ENCODE measurements at places on chromosomes 5 and 9.

GRCh38 chr9:95266649-95267048 is 50.9 kb downstream of the FANCC start:
- DNase-seq, result no peak

DNA sequence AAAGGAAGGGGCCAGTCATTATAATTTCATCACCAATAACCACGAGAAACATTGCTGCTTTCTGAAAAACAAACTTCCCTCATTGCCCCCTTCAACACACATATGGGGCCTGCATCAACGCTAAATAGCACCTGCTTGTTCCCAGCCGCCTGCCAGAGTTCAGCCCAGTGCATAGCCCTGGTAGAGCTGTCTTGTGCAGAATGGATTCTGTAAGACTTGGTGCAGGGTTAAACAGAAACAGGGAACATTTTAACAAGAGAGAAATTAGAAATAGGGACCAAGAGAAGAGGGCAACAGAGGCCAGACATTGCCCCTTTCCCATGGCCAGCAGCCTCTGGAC is 56.7 kb downstream of the UBE2QL1 start:
- DNase-seq, result no peak

DNA sequence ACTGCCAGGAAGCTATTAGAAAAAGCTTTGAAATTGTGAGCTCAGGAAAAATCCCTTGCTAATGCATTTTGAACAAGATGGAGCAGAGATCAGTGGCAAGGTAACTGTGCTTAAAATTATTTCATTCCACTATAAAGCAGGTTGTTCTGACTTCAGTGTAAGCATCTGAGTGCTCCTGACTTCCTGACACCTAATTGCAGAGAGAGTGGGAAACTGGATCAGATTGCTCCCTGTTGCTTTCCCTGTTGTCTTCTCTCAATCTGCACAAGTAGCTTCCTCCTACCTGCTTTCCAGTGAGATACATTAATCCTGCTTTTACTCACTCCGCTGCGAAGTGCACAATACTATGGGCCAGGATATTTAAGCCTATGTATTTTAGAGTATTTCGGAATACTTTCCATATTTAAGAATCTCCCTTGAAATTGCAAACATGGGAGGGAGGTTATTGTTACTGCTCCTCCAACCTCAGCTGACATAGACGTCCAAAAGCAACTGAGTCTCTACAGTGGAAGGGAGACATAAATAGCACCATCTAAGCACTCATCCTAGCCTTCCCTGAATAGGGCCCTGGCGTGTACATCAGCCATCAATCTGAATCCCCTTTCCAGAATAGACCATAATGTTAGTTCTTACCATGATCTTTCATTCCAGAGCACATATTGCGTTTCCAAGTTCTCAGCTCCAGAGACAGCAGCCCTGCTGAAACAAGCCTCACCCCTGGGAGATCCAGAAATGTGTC is 178.8 kb downstream of the PAM start:
- no peak for DNase-seq

GRCh38 chr5:111072949-111073682 is 1.6 kb downstream of the TSLP start:
- peak; percentile 53 for DNase-seq

DNA sequence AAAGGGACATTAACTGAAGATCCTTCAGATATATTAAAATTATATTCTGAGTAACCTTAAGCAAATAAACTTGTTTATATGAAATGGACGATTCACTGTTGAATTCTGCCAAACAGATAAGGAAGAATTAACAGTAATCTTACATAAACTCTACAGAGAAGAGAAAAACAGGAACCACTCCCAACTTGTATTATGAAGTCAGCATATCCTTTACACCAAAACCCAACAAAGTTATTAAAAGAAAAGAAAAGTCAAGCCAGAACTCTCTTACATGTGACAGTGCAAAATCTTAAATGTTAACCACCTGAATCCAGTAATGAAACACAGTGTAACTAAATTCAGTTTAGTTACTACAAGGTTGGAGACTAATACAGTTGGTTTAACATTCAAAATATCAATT is 185.8 kb downstream of the DEPDC1B start:
- no peak for DNase-seq

GRCh38 chr9:96858670-96859069 is 4.4 kb upstream of the ZNF782 start:
- DNase-seq, result no peak

- no peak for DNase-seq
Measured at GRCh38 chr5:79771387-79771786, 81.8 kb downstream of the CMYA5 start.

DNA sequence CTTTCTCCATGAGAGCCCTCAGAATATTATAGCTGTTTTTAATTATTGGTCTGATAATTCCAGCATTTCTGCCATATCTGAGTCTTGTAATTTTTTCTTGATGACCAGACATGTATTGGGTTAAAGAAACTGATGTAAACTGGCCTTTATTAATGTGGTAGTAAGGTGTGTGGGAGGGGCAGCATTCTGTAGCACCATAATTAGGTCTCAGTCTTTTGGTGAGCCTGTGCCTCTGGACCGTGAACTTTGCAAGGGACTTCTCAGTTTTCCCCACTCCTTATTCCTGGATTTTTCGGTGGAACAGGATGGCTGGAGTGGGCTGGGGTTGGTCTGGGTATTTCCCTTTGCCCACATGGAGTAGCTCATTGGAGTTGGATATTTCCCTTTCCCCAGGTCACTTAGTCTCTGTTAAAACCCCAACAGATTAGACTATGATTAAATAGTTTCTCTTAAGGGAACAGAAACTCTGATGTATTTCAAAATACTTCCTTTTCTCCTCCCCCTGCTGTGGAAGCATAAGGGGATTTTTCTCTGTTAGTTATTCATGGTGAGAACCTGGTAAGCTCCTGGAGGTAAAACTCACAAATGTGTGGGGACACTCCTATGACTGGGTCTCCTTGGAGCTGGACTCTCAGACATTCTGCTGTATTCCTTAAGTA is 52.4 kb downstream of the FSD1L start:
- DNase-seq, result no peak

DNA sequence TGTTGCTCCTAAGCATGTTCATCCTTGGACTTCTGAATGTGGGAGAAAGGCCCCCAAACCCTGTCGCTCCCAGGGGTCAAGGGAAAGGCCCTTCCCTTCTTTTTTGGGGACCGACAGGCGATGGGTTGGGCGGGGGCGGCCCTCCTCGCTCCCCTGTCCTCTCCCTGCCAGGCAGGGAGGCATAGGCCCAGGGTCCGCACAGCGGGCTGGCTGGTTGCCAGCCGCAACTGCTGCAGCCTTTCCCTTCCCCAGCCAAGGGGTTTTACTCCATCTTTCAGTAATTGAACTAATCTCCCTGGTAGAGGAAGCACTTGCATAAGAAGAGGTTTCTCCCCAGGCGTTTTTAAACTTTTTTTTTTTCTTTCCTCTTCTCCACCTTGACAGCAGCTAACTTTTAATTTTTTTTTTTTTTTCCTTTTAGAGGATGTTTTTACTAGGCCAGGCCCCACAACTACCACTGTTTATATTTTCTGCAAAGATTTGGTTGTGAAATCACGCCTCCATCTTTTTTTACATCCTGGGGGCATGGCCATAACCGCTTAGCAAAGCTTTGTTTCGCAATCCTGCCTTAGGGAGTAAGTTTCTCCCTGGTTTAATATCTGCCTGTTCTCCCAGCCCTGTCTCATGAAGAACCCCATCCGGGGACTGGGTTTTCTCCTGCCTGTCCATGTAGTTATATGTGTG is 216.9 kb upstream of the ZNF608 start:
- DNase-seq, result no peak

All from stimulated activated CD4-positive, alpha-beta T cell treated with anti-CD3 and anti-CD28 coated beads, Interleukin-1b, Interleukin-23, amount 100 ng/mL, for 48 hours (primary cell).